Myometrial cell (primary cell): ENCODE measurements at places on chromosomes 7 and 10. TPM values are rescaled to one million over a fixed set of nuclear protein-coding genes. Genes with fewer than 3 reads are reported as not detected.

The TRPV5 gene
- not detected in 2 replicates for total RNA-seq

The TMEM60 gene
- total RNA-seq = 28.8 and 37.7 TPM in 2 replicates

The KEL gene
- not detected in 2 replicates for total RNA-seq

The PAPOLB gene
- total RNA-seq = under 0.01 TPM in 1 of 2 replicates, not detected in the other

The GOLGA7B gene
- total RNA-seq = not detected in 2 replicates

The ECHDC3 gene
- total RNA-seq = 32.3 and 33.0 TPM in 2 replicates

The EIF3B gene
- total RNA-seq = 157 TPM in 2 replicates

The MYH16 gene
- total RNA-seq = not detected in 2 replicates

The MKX gene
- total RNA-seq = 6.7 and 7.5 TPM in 2 replicates

The ELFN1 gene
- 0.29 and 0.89 TPM in 2 replicates for total RNA-seq

The TRIL gene
- under 0.01 TPM in 1 of 2 replicates, not detected in the other for total RNA-seq
